ENCODE measurements at places on chromosomes 7 and 10.

- DNase-seq: no peak
These were observed 18.7 kb upstream of the ARHGAP12 start for GRCh38 chr10:31947144-31947926.

GRCh38 chr7:926061-927030, 28.1 kb downstream of the ADAP1 start:
- DNase-seq: no peak

DNA sequence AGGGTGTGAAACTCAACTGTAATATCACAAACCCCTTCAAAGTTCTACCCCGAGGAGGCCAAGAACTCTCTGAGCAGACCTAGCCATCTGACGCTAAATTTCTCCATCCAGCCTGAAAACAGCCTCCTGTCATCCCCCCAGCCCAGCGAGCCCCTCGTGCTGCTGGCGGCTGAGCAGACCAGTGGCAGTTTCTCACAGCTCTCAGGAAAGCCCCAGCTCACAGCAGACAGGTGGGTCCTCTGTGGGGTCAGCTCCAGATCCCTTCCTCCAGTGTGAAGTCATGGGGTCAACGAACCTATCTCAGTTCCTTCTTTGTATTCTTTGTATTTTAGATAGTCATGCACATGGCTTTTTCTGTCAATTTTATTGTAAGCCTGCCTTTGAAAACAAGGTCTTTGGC, 7.8 kb downstream of the GARIN1A start:
- no peak for DNase-seq

GRCh38 chr7:20151708-20152456, 65.3 kb downstream of the MACC1 start:
- DNase-seq: no peak

DNA sequence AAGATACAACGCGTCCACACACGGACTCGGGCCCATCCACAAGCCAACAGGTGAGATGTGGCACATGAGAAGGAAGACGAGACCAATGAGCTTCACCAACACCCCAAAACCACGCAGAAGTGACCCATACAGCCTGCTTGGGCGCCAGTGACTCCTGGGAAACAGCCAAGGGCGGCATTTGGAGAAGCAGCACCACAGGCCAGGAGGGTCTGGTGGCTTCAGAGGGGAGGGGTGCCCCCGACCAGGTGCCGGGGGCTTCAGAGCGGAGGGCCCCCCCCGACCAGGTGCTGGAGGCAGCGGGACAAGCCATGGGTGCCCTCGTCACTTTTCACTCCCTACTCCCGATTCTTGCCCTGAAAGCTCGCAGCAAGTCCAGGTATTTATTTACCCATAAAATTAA, 140.1 kb downstream of the DIP2C start:
- no peak for DNase-seq

DNA sequence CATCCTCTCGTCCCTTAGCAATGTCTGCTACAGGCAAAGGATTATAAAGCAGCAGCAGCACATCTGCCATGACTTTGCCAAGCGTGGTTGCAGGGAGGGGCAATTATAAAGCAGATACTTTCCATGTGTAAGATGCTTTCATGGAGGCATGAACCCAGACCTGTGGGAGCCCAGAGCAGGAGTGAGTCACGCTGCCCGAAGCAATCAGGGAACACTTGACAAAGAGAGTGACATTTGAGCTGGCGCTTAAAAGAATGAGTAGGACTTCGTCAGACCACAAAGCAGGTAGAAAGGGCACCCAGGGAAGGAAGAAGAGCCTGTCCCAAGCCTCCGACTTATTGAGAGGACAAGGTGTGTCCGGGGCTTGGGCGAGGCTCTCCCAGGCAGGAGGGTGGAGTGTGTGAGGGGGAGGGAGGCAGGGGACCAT, 147.2 kb downstream of the MYOF start:
- no peak for DNase-seq

Measured in stimulated activated CD8-positive, alpha-beta memory T cell treated with anti-CD3 and anti-CD28 coated beads, Interleukin-7, amount 100 ng/mL, for 4 hours (primary cell).